ENCODE measurements at places on chromosomes 11 and 22.

GRCh38 chr11:65922565-65922964 lies 3.3 kb downstream of the DRAP1 start:
- no peak for DNase-seq

GRCh38 chr11:75823946-75824345 lies 8.9 kb downstream of the UVRAG start:
- no peak for DNase-seq

DNA sequence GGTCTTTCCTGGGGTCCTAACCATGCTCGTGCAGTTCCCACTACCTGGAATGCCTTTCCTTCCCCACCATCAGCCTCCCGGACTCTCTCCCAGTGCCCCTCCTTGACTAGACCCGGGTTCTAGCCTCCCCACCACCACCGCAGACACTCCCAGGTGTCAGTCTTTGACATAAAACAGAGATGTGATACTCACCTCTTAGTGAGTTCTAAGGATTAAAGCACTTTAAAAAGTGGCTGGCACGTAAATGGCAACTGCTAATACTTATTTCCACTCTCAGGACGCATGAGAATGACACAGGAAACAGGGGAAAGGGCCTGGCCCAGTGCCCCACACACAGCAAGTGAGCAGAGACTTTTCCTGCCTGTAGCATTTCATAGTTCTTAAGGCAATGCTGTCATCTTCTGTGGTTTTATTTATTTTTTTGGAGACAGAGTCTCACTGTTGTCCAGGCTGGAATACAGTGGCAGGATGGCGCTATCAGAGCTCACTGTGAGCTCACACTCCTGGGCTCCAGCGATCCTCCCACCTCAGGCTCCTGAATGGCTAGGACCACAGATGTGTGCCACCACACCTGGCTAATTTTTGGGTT lies 1.9 kb upstream of the SLC25A45 start:
- DNase-seq: no peak

DNA sequence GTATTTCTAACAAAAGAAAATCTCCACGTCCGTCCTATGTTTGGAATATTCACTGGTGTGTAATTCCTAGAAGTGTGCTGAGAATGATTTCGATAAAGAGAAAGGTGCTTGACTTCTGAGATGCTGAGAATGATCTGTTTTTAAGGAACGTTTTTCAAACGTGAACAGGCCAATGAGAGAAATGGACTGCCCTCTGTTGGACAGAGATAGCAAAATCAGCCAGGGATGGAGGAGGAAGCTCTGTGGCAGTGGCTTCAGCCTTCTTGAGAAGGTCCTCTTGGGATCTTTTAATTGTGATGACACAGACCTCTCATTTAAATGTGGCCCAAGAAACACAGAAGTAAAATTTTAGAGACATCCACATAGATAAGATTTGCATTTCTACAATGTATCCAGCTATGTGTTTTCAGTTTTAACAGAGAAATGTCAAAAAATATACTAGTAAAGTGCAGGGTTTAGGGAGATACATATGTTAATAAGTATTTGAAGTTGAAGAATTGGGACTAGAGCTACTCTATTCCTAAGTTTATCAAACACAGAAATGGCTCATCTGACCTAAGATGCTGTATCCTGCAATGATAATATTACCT lies 84.0 kb upstream of the RCN1 start:
- peak; percentile 84 for DNase-seq

DNA sequence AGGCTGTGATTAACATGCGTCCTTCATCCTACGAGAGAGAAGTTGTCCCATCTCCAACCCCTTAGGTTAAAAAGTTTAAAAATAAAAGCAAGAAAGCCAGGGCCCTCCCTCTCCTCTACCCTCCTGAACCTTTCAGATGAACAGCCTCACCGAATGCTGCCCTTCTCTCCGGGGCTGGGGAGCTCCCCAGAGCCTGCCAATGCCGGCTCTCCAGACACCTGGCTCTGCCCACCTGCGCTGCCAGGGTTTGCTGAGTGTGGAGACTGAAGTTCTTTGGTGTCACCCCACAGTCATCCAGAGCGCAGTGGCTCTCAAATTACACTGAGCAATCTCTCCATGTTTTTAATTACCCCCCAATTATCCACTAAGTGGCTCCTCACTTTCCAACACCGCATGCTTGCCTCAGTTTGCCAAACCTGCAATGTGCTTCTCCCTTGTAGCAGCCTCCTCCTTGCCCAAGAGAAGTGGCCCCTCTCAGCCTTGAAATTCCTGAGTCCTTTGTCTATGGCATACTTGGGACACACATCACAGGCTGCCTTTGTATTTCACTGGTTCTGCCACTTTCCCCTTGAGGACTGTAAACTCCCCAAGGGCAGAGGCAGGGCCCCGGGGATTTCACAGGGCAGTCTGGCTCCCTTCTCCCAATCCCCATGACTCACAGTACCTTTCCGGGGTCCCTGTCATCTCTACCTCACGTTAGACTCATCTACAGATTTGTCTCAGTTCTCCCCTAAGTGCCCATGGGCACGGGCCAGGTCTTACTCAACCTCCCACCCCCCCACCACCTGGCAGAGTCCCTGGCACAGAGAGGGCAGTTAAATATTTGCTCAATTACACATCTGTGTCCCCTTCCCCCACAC lies 2.0 kb downstream of the MYH9 start:
- DNase-seq: peak; percentile 27

- DNase-seq: no peak
These were observed 4.7 kb upstream of the PCF11 start for GRCh38 chr11:83152264-83152663.

GRCh38 chr22:44404341-44405020 lies 91.7 kb upstream of the SHISAL1 start:
- DNase-seq: no peak

GRCh38 chr11:127281534-127281933 lies 281.0 kb upstream of the KIRREL3 start:
- no peak for DNase-seq

- DNase-seq: peak; percentile 78
These were observed 16.9 kb downstream of the TSPAN4 start for GRCh38 chr11:859394-860131.

GRCh38 chr11:123480290-123480815 lies 50.3 kb downstream of the GRAMD1B start:
- no peak for DNase-seq

DNA sequence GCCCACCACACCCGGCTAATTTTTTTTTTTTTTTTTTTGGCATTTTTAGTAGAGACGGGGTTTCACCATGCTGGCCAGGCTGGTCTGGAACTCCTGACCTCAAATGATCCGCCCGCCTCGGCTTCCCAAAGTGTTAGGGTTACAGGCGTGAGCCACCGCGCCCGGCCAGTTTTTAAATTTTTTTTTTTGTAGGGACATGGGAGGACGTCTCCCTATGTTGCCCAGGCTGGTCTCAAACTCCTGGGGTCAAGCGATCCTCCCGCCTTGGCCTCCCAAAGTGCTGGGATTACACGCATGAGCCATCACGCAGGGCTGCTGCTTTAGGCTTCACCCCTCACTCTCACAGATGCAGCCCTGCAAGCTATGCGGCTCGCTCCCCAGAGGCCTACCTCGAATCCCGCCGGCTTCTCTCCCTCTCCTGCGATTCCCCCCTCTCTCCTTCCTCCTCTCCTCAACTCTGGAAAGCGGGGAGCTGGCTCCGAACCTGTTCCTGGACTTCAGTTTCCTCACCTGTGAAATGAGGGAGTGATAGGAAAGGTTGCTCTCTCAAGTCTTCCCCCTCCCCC lies 926 bp downstream of the CCDC157 start:
- no peak for DNase-seq

- peak; percentile 16 for DNase-seq
These were observed 27.8 kb upstream of the ROBO3 start for GRCh38 chr11:124837491-124837856.

- DNase-seq: no peak
These were observed 907 bp upstream of the PHLDA2 start for GRCh38 chr11:2929950-2930703.

- DNase-seq: no peak
These were observed 40.6 kb downstream of the RSF1 start for GRCh38 chr11:77779935-77780334.

- peak; percentile 46 for DNase-seq
These were observed at the start of gene TMEM132A for GRCh38 chr11:60924110-60924905. Gene TMEM132A, plus strand, starts transcription at chr11:60924460. Its CDS starts 174 bp downstream, at chr11:60924634.

DNA sequence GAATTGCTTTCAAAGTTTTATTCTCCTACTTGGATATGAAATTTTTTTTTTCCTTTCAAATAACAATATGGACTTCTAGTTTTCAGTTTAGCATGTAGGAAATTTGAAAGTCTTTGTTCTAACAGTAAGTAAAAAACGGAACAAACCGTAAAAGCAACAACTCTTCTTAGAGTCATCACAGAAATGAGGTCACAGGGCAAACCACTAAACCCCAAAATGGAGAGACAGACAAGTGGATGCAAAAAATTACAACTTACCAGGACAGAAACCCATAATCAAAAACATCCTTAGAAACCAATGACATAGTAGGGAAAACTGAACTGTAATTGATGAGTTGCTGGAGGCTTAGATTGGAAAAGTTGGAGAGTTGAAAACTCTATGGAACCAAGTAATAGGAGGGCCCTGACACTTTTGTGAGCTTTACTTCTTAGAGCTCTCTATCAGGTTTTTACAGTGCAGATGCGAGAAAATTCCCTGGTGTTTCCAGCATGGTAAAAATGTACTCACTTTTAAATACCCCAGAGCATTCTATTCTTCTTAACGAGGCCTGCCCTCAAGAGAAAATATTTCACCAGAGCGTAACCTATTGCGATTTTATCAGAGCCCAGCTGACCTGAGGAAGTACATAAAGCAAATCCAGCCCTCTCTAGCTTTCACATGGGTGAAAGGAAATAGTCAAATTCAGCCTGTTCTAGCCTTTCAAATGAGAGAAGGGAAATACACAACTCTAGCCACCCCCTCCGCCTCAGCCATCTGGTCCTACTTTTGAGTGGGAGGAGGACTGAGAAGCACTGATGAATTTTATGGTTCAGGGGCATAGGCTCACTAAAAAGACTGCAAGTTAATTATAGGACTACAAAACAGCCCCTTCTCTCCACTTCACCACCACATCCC lies 39.1 kb downstream of the CASP12 start:
- DNase-seq: peak; percentile 1

DNA sequence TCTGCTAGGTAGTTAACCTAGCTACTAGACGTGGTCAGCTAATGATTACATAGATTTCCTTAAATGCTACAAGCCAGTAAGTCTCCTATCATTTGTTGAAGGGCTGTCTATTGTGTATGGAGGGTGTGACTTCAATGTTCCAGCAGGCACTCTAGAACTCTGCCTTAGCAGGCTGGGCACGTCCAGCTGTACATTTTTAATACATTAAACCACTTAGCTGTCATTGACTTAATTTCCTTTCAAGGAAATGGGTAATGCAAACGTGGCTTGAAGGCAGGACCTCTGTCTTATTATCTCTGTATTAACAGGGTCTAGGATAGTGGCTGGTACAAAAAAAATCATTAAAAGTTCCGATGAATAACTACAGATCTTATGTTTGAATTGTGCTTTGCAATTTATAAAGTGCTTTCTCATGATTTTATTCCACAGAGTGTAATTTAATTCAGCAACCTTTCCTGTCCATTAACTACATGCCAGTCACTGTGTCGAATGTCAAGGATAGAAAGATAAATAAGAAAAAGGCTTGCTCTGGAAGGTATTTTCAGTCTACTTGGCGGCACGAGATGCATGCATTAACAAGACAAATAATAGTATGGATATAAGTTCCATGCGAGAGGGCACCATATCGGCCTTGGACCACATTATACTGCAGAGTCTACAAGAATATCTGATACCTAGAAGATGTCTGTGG lies 60.3 kb downstream of the APOL3 start:
- DNase-seq: no peak

GRCh38 chr11:119434591-119435330 lies 11.8 kb upstream of the THY1 start:
- no peak for DNase-seq

- DNase-seq: no peak
These were observed 4.0 kb downstream of the TCP11L1 start for GRCh38 chr11:33043221-33043830.

GRCh38 chr11:119839476-119840133 lies 110.6 kb upstream of the NECTIN1 start:
- no peak for DNase-seq

- no peak for DNase-seq
These were observed 807.6 kb downstream of the DLG2 start for GRCh38 chr11:84819537-84819936.

DNA sequence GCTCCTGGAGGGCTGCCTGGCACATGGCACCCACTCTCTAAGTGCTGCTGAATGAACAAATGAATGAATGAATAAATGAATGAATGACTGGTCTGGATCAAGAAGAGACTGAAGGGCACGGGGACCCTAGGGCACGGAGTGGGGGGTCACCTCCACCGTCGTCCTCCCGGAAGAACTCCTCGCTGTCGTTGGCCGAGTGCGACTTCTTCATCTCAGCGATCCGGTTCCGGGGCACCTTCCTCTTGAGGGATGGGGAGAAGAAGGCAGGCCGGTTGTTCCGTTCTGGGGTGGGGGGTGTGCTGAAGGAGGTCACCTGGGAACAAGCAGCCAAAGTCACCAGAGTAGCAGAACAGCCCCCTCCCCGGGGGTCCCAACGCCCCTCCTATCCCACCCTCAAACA lies 36.0 kb downstream of the NUP50 start:
- no peak for DNase-seq

DNA sequence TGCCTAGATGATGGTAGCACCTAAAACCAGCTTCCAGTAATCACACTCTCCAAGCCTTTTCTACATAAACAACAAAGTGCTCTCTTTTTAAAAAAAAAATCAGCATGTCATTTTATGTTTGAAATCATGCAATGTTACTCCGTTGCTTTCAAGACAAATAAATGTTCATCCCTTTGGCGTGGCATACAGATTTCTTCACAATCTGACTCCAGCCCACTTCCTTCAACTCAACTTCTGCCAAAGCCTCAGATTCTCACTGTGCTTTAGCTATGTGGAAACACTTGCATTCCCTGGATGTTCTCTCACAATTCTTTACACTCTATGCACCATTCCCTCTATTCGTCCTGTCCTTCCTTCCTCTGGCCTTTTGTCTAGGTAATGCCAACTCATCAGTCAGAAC lies 206.3 kb upstream of the BLID start:
- no peak for DNase-seq

GRCh38 chr11:20158597-20159257 lies 1.5 kb downstream of the DBX1 start:
- no peak for DNase-seq

GRCh38 chr22:41524809-41525449 lies 19.3 kb downstream of the POLR3H start:
- no peak for DNase-seq

DNA sequence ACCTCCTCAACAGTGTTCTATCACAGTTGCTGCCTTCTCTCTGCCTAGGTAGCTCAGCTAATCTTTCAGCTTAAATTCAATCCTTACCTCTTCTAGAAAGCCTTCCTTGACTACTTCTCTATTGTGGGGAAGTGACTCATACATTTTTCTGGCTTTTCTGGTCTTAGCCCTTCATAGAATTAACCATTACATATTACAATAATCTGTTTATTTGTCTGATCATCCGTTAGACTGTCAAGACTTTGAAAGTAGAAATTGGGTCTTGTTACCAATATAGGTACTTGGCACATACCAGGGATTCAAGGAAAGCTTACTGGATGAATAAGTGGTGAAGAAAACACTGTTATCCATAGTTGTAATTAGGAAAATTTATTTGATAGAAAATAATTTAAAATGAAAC lies 89.6 kb downstream of the FANCF start:
- DNase-seq: no peak

- no peak for DNase-seq
These were observed 137.8 kb downstream of the C11orf58 start for GRCh38 chr11:16876053-16876752.

Measured in NCI-H1694 (cell line).